HepG2 (cell line): ENCODE measurements at places on chromosomes 16 and 17. TPM values are rescaled to one million over a fixed set of nuclear protein-coding genes. Genes with fewer than 3 reads are reported as not detected.

- no peak for DNase-seq
- H3K36me3 ChIP-seq = peaks cover 15% of the 10 kb centered on the region
- H3K27me3 ChIP-seq = no peaks in the 10 kb centered on the region
- H3K4me1 ChIP-seq = peaks cover 12% of the 10 kb centered on the region
- no peak overlapping the region for H3K4me3 ChIP-seq
- H3K27ac ChIP-seq = no peak overlapping the region
Measured at GRCh38 chr17:1362065-1362848, 37.8 kb downstream of the YWHAE start.

DNA sequence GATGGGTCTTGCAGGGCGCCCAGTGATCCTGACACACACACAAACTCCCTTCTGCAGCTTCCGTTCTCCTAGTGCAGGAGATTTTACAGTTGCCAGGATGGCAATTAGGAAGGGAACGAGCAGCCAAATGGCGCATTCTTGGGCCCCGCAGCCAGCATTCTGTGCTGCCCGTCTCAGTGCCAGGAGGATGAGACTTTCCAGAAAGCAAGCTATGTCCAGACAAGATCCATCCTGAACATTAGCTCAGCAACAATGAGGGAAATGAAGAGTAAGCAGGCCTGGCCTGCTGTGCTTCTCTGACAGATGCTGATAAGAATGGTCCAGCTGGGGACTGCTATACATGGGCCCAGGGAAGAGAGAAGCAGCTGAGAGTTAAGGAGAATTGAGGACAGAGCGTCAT, 16.5 kb downstream of the SPPL2C start:
- H3K36me3 ChIP-seq = no peaks in the 10 kb centered on the region
- H3K27ac ChIP-seq = no peak overlapping the region
- DNase-seq = no peak
- peaks cover 39% of the 10 kb centered on the region for H3K27me3 ChIP-seq

DNA sequence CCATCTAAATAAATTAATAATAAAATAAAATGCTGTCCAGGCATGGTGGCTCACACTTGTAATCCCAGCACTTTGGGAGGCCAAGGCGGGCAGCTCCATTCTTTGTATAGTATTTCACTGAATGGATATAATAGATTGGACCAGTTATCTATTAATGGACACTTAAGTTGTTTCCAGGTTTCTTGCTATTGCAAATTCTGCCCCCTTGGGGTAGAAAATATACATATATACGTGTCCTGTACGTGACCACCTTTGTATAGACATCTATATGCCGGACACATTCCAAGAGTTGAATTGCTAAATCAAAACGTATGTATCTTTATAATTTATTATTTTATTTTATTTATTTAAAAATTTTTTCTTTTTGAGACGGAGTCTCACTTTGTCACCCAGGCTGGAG, 3.9 kb upstream of the EXOC7 start:
- no peak overlapping the region for H3K4me3 ChIP-seq
- peaks cover 35% of the 10 kb centered on the region for H3K4me1 ChIP-seq

GRCh38 chr17:66044083-66044482, 147.8 kb downstream of the CEP112 start:
- no peak for DNase-seq
- H3K4me3 ChIP-seq = no peak overlapping the region
- no peak overlapping the region for H3K27ac ChIP-seq
- H3K36me3 ChIP-seq = no peaks in the 10 kb centered on the region

DNA sequence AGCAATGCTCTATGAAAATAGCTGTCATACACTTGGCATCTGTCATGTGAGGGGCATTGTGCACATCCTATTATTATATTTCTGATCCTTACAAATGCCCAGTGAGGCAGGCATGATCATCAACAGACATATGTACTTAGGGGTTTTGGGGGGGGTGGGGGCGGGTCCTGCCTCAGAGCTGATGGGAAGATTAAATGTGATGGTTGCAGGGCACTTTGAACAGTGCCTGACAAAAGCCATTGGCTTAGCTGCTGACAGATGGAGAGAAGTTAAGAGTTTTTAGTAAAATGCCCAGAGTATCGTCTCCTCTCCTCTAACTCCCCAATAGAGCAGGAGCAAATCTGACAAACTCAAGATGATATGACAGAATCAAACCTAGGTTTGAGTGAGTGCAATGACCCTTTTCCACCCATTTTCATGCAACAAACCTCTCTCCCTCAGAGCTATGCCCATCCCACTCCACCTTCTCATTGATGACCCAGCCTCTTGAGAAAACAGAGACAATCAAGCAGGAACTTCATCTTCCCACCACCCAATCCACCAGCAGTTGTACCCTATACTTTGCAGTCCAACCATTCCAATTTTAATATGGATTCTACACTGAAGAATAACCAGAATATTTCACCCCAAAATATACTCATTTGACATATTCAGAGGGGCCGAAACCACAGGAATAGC, 4.8 kb downstream of the KLHL11 start:
- no peaks in the 10 kb centered on the region for H3K36me3 ChIP-seq
- no peak for DNase-seq
- H3K27me3 ChIP-seq = no peaks in the 10 kb centered on the region; the same call in 2 of the 3 replicates
- no peak overlapping the region for H3K4me3 ChIP-seq

Gene TP53TG3F
- not detected in 2 replicates for total RNA-seq
